ENCODE measurements at places on chromosomes 16 and 17.

GRCh38 chr17:1090465-1091189 lies 89.2 kb downstream of the ABR start:
- DNase-seq: peak; percentile 47

DNA sequence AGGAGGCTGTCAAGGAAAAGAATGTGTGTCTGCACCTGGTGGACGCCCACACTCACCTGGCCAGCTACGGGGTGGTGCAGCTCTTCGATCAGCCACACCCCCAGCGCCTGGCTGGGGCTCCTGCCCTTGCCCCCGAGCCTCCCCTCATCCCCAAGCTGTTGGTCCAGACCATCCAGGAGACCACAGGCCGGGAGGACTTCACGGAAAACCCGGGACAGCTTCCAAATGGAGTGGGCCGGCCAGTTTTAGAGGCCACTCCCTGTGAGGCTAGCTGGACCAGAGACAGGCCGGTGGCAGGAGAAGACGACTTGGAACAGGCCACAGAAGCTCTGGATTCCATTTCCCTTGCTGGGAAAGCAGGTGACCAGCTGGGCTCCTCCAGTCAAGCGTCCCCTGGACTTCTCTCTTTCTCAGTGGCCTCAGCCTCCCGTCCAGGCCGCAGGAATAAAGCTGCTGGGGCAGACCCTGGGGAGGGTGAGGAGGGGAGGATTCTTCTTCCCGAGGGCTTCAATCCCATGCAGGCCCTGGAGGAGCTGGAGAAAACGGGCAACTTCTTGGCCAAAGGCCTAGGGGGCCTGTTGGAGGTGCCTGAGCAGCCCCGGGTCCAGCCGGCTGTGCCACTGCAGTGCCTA lies 2.2 kb downstream of the WDR81 start:
- no peak for DNase-seq

DNA sequence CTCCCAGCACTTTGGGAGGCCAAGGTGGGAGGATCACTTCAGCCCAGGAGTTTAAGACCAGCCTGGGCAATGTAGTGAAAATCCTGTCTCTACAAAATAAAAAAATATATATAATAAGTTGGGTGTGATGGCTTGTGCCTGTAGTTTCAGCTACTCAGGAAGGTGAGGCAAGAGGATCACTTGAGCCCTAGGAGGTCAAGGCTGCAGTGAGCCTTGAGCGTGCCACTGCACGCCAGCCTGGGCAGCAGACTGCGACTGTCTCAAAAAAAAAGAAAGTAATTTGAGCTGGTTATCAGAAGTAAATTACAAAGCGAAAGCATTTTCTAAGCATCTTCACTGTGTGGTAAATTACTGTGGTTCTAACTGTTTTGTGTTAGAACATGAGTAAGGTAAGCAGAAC lies 66.2 kb downstream of the NQO1 start:
- DNase-seq: no peak

DNA sequence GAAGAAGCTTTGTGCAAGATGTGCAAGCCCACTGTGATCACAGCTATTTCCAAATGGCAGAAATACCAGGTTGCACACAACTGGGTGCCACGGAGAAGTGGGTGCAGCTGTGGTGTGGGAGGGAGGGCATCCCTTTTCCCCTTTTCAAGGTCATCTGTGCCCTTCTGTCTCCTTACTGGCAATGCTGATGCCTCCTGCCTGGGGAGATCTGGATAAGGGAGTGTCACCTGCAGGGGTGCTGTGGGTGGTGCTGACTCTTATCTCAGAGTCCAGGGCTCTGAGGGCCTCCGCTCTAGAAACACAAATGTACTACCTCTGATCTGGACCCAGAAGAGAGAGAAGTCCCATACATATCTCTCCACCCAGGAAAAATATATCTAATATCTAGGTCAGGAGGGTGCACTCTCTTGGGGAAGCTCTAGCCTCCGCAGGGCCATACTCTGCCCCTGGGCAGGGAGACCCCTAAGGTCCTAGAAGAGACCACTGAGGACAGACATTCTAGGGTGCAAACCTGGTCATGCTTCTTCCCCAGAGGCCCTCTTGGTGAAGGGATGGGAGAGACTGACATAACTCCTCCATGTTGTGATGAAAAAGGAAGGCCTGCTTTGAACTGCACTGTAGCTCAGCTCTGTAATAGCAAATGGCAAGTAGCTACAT lies 18.5 kb downstream of the NPRL3 start:
- DNase-seq: no peak

- no peak for DNase-seq
Measured at GRCh38 chr17:62720126-62720850, 87.8 kb downstream of the MARCHF10 start.

- DNase-seq: no peak
Measured at GRCh38 chr16:55513616-55514015, 4.7 kb downstream of the LPCAT2 start.

DNA sequence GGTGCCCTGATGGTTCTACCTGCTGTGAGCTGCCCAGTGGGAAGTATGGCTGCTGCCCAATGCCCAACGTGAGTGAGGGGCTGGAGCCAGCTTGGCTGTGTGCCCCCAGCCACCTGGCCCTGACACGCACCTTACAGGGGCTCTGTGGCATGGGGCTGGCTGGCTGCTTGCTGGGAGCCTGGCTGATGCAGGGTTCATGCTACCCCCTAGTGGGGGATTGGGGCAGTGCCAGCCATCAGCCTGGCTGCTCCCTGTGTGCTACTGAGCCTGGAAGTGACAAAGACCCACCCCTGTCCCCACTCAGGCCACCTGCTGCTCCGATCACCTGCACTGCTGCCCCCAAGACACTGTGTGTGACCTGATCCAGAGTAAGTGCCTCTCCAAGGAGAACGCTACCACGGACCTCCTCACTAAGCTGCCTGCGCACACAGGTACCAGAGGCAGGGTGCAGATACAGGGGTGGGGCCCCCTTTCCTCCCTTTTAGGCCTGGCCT lies 5.7 kb downstream of the GRN start:
- DNase-seq: no peak

- no peak for DNase-seq
Measured at GRCh38 chr17:47744168-47745036, 11.4 kb downstream of the TBX21 start.

- no peak for DNase-seq
Measured at GRCh38 chr17:64461788-64462187, 12.9 kb downstream of the MILR1 start.

- DNase-seq: no peak
Measured at GRCh38 chr16:88769617-88770460, 15.2 kb downstream of the PIEZO1 start.

DNA sequence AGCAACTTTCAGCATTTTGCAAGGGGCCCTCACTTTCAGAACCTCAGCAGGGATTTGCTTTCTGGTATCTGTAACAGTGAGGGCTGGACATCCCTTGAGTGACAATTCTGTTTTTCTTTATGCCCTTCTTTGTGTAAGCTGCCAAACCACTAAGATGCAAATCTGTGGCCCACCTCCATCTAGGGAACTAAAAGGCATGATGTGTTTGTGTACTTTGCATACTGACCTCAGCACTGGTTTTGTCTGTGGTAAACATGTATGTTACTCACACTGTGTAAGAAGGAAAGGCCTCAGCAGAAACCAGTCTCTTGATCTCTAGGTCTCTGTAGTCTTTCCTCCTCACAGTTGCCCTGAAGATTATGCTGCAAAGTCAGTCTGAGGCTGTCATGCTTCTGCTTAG lies 396.6 kb upstream of the DYNLRB2 start:
- DNase-seq: no peak

GRCh38 chr17:36133602-36134236 lies 30.1 kb downstream of the CCL4 start:
- no peak for DNase-seq

DNA sequence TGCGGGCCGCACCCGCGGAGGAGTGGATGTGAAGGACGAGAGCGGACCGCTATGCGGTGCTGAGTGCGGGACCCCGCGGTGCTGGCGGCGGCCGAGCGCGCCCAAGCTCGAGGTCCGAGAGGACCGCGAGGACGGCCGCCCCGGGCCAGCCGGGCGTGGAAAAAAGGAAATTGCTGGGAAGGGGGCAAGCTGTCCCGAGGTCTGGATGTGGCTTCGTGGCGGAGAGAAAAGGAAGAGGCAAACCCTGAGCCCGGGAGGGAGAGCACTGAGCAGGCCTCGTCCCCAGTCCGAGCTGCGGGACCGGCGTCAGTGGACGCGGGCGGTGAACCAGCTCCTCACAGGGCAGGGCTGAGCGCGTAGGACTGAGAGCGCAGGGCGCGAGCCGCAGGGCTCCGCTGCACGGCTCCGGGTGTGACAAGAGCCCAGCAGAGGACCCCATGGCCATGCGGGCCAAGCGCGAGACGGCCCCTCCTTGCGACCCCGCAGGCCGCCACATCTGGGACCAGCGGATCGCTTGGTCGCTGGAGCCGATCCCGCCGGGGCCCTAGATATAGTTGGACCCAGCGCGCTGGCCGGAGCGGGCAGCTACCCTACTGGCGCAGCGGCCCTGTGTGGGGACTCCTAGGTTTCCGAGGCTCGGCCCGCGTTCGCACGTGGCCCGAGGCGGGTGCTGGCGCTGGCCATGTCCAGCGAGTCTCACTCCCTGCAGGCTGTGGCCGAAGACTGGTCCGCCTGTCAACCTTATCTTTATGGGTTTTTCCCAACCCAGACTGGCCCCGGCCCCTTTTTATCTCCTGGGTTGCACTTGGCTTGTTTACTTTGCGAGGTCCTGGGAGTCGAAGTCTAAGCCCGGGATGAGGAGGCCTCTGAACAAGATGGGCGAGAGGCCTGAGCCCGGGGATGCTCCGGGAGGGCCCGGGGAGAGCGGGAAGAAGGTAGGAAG lies 2.4 kb downstream of the TBX4 start:
- DNase-seq: no peak

- DNase-seq: no peak
Measured at GRCh38 chr16:75244225-75244809, 7.1 kb downstream of the BCAR1 start.

GRCh38 chr16:49594685-49595498 lies 221.3 kb downstream of the C16orf78 start:
- no peak for DNase-seq

DNA sequence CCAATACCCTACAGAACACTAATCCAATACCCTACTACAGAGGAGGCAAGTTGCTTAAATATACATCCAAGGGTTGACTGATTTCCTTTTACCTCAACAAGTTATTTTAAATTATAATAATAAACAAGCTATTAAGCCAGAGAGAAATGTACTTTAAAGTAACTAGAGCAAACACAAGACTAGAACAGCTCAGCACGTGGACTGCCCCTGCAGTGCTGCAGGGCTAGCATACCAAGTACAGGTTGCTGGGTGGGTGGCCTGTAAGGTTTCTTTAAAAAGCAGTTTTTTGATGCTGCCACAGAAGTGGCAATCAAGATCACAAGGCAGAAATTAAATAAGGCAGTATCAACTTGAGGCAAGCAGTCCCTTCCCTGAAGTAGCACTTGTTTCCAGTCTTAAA lies 63.5 kb downstream of the PARN start:
- DNase-seq: no peak

GRCh38 chr17:20944014-20944865 lies 98.6 kb downstream of the USP22 start:
- peak; percentile 84 for DNase-seq

GRCh38 chr17:14784997-14785696 lies 480.0 kb downstream of the PMP22 start:
- DNase-seq: no peak

- DNase-seq: no peak
Measured at GRCh38 chr16:68049449-68049848, 26.4 kb downstream of the DUS2 start.

GRCh38 chr17:56937687-56938086 lies 23.2 kb downstream of the COIL start:
- DNase-seq: no peak

GRCh38 chr17:54680410-54680809 lies 220.2 kb upstream of the TOM1L1 start:
- DNase-seq: no peak

DNA sequence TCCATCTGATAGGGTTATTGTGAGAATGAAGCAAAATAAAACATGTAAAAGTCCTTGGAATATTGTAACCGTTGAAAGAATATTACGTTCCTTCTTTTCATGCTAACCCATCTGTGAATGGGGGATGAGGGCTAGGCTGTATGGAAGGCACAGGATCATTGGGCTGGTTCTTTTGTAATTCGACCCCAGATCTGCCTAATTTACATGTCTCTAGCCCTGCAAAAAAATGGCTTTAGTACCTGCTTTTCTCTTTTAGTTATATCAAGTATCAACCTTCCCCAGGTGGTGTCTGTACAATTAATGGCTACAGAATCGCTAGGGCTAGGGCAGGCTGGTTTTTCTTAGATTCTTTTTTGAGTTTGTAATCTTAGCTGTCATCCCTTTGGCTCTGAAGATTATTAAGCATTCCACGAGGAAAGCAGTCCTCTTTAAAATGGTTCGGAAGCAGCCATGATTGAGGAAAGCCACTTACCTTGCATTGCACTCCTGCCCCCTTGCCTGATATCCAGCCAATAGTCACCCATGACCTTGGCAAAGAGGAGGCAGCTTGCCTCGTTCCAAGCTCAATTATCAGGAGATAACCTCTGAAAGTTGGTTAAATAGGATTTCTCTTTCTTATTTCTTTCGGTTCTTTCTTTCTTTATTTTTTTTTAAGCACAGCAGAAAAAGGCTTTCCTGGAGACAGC lies 153.9 kb upstream of the ZKSCAN2 start:
- DNase-seq: no peak

DNA sequence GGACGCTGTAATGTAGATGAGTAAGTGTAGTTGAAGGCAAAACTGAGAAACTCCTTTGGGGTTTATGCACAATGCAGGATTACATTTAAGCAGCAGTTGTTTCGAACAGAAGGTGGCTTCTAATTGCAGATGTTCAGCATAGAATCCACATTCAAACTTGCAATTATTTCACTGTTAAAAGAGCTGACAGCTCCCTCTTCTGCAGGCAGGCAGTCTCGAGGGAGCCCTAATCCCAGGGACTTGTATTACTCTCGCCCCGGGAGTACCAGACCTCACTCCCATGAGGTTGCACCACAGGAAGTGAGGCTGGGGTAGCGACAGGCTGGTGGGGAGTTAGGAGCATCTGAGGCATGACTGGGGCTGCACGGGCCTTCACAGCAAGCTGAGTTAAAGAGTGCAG lies 484.3 kb upstream of the EEF2KMT start:
- DNase-seq: no peak

GRCh38 chr17:48258331-48258730 lies 150.8 kb downstream of the SNX11 start:
- no peak for DNase-seq

DNA sequence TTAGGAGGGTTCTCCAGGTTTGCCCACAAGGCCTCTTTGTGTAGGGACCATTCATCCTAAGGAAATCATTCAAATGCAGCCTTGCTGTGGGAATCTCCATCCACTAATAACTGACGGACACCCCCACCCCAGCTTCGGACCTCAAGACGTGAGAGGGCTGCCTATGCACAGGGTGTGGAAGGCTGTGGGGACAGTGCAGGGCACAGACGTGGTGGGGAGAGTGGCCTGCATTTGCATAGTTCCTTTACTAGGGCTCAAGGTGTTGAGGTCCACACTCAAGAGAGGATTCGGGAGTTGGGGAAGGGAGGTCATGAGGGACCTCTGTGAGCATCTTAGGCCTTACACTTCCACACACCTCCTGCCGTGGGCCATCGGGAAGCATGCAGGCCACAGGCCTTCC lies 9.8 kb downstream of the DUSP3 start:
- DNase-seq: no peak

- no peak for DNase-seq
Measured at GRCh38 chr16:29977063-29977825, 3.6 kb downstream of the TAOK2 start.

- DNase-seq: no peak
Measured at GRCh38 chr16:19090916-19091315, 22.8 kb upstream of the ITPRIPL2 start.

GRCh38 chr17:12537436-12537835 lies 128.3 kb upstream of the MYOCD start:
- DNase-seq: no peak

Data from NCI-H510A (cell line).